ENCODE measurements at places on chromosomes 5 and 9. TPM values are rescaled to one million over a fixed set of nuclear protein-coding genes. Genes with fewer than 3 reads are reported as not detected.

DNA sequence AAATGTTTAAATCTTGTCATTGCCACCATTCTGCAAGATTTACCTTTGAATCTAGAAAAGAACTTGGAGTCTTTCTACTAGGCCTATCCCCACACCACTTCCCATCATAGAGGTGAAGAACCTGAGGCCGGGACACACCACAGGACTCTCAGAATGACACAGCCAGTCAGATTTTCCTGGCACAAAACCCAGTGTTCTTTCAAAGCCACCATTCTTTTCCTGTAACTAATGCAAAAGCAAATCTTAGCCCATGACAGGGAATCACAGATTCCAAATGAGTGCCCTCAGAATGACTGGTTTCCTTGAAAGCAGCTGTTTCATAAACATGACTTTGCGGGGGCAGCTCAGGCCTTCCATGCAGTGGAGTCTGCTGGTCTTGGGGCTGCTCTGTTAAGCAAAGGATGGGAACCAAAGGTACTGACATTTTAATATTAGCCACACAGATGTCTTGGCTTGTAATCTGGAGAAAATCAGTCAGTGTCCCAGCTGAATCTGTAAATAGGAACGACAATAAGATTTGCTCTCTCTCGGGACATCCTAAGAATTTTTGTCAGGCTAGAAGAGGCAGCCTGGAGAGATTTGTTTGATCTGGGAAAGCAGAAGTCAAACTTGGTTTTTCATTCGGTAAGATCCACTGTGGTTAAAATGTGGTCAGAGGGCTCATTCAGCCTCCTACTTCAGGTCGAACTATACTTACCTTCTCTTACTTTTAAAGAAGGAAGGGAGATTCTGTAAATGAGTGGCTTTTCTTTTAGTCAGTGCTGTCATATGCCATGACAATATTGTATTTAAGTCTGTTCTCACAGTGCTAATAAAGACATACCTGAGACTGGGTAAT lies 115.1 kb downstream of the PALM2AKAP2 start:
- no peak for DNase-seq

DNA sequence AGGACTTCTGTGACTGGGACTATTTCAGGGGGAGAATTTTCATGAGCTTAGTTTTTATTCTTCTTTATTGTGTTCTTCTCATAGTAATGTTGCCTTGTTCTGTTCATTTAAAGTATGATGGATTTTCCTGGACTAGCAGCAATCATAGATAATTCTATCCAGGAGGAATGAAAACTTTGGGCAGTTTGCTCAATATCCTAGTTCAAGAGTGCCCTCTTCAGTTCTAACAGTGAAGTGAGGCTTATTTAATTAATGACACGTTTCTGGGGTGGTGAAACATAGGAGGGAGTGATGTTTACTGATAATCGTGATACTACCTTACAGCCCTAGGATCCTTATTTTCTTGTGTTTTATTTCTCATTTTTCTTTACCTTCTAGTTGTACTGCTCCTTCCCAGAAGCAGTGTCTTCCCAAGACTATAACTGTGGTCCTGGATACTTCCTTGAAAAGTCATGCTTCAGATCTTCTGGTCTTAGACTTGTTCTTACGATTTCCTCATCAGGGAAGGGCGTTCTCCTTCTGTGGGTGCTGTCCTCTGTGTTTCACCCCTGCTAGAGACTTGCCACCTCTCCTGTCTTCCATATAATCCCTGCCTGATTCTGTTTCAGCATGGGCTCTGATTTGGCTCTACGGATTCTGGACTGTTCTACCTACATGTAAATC lies 57.4 kb downstream of the CFAP95 start:
- DNase-seq, result no peak

DNA sequence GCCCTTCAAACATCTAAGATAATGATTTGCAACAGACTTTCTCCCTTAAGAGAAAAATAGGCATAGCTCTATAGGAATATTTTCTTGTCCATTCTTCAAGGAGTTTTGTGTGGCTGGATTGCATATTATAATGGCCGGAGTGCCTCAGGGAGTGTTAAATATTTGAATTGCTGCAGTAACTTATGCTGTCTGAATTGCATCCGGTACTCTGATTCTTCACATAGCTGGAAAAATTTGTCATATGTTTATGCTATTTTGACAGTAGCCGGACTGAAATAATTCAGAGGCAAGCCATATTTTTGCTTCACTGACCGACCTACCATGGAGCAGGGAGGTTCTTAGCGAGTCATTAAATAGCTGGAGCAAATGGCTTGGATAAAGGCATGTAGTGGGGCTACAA lies 621.0 kb downstream of the ACTL7B start:
- DNase-seq, result no peak

- DNase-seq, result no peak
Observed at GRCh38 chr9:135302329-135303279, 177.0 kb upstream of the PPP1R26 start.

- no peak for DNase-seq
Observed at GRCh38 chr5:83955916-83956315, 235.3 kb upstream of the HAPLN1 start.

GRCh38 chr9:127303830-127304229 lies 39.3 kb downstream of the GARNL3 start:
- DNase-seq, result no peak

CD74 gene
- total RNA-seq, result 705 TPM

DNA sequence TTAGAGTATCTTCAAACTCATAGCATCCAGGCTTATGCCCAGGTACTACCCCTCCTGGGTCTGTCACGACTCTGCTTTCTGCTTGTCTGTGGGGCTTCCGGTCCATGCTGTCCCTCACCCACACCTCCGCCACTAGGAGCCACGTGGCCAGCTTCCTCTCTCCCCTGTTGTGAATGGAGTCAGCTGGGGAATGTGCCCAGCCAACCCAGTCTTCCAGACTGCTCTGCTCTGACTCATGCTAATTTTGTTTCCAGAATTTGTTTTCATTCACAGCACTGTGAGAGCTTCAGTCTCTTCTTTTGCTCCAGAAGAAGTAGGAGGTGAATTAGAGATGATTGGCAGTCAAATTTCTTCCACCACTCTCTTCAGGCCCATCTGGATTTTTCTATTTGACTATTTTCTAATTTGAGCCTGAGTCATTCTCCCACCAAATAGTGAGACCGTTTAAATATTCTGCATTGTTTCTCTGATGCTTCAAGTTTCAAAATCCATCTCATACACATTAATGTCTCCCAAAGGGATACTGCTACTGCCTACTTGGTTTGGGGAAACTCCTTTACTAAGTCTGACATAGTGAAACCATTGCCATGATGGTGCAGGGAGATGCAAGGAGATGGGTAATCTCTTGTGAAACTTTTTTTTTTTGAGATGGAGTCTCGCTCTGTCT lies 424.1 kb upstream of the KIF2A start:
- no peak for DNase-seq

DNA sequence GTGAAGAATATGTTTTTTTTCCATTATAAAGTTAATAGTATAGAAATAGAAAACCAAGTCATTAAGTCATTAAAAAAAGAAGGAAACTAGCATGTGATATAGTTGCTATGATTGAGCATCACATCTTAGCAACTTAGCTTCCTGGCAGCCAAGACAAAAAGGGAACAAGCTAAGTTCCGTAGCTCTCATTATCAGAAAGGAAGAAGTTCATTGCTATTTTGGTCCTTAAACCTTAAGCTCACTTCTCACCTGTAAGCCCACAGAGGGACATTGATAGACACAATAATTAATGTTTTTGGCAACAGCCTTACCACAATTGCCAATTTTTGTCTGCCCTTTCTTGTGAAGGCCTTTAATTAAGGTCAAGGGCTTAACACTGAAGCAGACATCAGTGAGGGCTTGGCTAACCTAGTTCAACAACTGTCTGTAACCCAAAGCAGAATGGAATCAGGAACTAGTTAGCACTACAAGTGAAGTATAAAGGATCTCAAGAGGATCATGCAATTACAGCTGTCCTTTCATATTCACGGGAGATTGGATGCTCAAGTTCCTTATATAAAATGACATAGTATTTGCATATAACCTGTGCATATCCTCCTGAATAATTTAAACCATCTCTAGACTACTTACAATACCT lies 24.0 kb upstream of the KLF4 start:
- no peak for DNase-seq

DNA sequence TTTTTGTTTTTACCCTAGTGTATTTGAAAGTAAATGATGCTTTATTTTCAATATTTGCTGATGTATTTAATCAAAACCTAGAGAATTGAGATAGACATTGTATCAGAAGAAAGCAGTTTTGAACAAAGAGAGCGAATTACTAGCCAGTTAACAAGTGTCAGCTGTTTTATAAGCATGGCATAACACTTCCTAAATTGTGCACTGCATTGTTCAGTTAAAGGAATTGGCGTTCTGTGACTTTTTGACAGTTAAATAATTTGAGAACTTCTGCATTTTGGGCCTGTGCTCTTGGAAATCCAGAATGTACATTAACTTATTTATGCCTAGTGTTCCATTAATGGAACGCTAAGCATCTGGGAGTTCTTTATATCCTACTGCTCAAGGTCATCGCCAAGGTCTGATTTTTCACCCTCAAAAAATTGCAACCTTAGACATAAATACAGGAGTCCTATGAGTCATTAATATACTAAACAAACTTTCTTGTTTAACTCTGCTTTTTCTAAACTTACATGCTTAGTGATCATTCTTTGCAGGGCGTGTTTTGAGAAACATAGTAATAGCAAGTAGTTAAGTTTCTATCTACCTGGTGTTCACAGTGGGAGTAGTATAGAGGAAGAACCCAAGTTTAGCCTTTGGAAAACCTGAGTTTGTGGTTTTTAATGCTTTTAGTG lies 31.1 kb downstream of the RASA1 start:
- no peak for DNase-seq

GABRB2 gene
- total RNA-seq, result 2.4 TPM

DNA sequence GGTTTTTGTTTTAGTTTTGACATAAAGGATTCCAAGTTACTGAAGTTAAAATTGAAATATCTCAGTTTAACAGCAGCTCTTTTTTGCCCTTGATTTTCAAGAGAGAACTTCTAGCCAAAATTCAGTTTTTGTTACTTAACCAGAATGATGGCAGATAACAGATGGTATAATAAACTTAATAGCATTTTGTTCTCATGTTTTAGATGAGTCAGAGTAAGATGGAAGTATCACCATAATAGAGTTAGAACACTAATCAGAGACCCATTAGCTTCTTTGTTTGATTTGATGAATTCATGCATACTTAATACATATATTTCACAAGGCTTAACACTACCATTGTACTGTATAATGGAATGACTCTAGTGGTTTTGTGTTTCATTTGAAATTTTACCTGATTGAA lies 11.9 kb downstream of the ZCCHC9 start:
- DNase-seq, result no peak

DNA sequence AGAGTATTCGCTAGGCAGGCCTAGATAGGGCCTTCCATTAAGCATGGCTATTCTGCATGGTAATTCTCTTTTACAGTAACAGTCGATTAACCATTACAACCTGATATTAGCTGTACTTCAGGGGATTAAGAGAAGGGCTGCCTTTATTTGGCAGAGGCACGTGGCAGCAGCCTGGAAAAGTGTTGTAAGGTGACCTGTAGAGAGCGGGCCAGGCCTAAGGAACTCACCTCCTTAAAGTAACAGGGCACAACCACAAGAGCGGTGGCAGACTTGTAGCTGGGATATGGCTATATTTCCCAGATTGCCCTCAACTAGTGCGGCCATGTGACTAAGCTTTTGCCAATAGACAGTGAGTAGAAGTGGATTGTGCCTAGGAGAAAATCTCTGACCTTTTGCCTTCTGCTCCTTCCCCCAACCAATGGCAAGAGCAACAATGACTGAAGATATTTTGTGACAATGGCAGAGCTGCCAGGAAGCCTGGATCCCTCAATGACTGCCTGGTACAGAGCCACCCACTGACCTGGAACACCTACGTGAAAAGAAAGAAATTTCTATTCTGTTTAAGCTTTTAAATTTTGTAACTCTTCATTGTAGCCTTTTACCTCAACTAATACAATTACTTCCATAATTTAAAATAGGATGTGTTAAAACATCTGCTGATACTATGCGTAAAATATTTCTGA lies 18.9 kb upstream of the ANKRD34B start:
- no peak for DNase-seq

GRCh38 chr5:94024101-94024500 lies 282.7 kb upstream of the POU5F2 start:
- no peak for DNase-seq

DNA sequence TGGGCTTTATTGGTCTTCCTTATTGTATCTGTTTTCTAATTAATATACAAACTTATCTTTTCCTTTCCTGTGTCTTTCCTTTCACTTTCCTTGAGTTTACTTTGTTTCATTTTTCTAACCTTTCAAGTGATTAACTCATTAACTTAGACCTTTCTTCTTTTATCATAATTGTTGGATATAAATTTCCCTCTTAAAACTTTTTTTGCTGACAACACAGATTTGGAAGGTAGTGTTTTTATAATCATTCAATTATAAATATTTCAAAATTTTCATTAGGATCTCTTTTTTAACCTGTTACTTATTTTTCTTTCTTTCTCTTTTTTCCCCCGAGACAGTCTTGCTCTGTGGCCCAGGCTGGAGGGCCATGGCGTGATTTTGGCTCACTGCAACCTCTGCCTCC lies 6.9 kb upstream of the ZBTB43 start:
- no peak for DNase-seq

JAK2 gene
- 31.1 TPM for total RNA-seq

LEAP2 gene
- total RNA-seq, result 1.4 TPM

EGFLAM gene
- total RNA-seq, result 15.0 TPM

DNA sequence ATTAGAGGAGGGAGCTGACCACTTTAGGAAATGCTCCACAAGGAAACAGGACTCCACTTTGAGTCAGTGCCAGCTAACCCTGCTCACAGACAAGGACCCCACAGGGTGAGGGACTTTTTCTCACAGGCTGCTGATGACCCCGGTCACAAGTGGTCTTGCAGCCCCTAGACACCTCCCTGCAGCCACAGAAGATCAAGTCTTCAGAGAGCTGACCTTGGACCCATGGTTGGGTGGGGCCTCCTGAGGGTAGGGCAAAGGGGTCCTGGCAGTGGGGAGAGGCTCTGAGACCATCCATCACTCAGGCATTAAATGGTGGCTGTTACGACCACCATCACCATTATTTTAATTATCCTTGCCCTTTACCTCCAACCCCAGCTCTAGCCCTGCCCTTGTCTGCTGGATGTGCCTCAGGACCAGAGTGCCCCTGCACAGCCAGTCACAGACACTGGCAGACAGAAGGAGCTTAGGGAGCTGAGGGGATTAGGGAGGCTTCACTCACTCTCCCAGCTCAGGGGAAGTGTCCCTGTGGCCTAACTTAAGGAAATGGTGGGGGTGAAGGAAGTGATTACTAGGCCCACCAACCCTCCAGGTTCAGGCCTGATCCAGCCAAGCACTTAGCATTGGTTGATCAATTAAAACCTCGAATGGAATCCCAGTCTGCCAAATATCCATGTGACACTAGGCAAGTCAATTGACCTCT lies 1.6 kb downstream of the ACSL6 start:
- no peak for DNase-seq

SPATA6L gene
- 2.1 TPM for total RNA-seq

BHMT2 gene
- 20.8 TPM for total RNA-seq

ARL14EPL gene
- total RNA-seq, result not detected

DNA sequence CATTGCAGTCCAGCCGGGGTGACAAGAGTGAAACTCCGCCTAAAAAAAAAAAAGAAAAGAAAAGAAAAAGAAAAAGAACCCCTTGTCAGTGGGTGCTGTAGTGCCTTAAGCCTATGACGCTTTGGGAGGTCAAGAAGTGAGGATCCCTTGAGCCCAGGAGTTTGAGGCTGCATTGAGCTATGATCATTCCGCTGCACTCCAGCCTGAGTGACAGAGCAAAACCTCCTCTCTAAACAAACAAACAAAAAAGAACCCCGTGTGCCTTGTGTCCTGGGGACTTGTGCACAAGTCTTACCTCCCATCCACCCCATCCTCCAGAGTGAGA lies 33.5 kb upstream of the STXBP1 start:
- DNase-seq, result no peak

DOCK8 gene
- total RNA-seq, result 28.8 TPM

Data from omental fat pad (tissue), 4 donors.